RPMI7951 (cell line): ENCODE measurements at places on chromosomes 2 and 18. TPM values are rescaled to one million over a fixed set of nuclear protein-coding genes. Genes with fewer than 3 reads are reported as not detected.

The WNT6 gene
- total RNA-seq: 3.4 and 4.2 TPM in 2 replicates

- DNase-seq: peak; percentile 53
Measured at GRCh38 chr2:181807526-181807925, 84.0 kb upstream of the ITPRID2 start.

DNA sequence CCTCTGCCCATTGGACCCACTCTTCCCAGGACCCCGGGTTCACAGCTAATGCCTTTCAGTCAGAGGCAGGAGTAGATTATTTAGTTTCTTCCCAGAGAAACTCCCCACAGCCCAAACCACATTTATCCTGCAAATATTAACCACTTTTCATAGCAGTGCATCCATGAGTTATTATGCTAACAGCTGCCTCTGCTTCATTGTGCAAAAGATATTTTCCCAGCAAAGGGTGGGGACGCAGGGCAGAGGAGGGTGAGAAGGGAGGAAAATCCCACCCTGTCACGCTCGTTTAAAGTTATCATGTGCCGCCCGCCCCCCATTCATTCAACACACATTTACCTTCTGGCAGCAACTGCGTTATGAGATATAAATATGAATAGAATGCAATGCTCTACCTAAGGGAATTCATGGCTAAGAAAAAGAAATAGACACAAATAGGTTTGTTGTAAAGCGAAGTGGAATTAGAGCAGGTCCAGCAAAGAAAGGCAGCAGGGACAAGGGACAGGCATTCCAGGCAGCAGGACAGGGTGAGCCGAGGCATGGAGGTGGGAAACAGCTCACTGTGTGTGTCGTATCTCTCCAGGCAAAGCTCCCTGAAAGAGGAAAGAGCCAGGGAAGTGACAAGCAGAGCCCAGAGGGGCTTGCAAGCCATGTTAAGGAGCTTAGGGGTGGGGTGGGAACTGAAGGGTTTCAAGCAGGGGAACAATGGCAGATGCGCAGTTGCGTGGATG is 46.3 kb upstream of the LTBP1 start:
- no peak for DNase-seq

DNA sequence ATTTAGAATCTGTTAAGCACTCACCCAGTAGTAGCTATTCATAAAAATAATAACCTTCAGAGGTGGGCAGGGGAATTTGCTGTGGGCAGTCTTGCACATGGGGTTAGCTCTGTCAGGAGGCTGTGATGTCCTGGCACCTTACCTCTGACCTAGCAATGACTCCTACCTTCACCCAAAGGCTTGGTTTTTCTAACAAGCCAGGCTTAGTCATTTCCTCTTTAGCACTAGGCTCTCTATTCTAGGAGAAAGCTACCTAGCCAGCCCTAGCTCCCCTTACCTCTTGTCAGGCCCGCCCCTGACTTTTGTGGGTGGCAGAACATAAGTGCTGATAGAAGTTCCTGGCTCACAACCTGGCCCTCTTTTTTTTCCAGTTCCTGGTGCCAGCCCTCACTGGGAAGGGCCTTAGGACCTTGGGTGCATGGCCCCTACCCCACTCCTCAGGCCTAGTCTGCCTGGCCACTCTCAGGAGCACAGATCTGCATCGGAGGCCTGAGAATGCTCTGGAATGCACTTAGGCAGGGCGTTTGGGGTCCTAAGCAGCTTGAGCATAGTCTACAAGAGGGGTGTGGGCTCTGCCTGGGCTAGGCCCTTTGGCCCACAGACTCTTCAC is 17.7 kb downstream of the CPLX4 start:
- no peak for DNase-seq

DNA sequence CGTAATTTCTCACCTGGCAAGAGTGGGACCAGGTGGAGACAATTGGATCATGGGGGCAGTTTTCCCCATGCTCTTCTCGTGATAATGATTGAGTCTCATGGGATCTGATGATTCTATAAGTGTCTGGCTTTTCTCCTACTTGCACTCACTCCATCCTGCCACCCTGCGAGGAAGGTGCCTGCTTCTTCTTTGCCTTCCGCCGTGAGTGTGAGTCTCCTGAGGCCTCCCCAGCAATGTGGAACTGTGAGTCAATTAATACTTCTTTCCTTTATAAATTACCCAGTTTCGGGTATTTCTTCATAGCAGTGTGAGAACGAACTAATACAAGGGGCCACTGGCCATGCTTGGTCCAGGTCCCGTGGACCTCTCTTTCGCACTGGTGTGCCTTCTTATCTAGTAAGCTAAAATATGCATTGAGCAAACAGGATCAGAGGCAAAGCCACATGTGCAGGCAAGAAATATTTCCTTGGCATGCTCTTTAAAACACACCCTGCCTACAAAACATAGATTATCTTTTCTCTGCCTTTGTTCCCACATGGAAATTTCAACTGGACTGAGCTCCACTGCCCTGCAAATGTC is 821.1 kb downstream of the TRIB2 start:
- DNase-seq: no peak

- no peak for DNase-seq
Measured at GRCh38 chr2:35708411-35708923, 647.1 kb upstream of the CRIM1 start.

GRCh38 chr2:72112981-72113846 is 34.4 kb downstream of the CYP26B1 start:
- DNase-seq: peak; percentile 39

DNA sequence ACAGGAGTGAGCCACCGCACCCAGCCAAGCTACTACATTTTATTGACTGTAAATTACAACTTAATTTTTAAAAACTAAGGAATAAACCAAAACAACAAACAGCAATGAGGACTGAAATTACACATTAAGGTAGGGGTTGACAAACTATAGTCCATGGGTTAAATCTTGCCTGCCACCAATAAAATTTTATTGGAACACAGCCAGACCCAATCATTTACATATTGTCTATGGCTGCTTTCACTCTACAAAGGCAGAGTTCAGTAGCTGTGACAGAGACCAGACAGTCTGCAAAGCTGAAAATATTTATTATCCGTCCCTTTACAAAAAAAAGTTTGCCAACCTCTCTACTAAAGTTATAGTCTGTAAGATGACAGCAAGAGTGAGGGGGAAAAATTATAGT is 24.3 kb upstream of the UGP2 start:
- DNase-seq: no peak

The CD302 gene
- 16.6 and 22.5 TPM in 2 replicates for total RNA-seq

The DLX2 gene
- total RNA-seq: 0.72 and 1.3 TPM in 2 replicates

- DNase-seq: no peak
Measured at GRCh38 chr2:112584891-112585250, 462 bp downstream of the CHCHD5 start.

DNA sequence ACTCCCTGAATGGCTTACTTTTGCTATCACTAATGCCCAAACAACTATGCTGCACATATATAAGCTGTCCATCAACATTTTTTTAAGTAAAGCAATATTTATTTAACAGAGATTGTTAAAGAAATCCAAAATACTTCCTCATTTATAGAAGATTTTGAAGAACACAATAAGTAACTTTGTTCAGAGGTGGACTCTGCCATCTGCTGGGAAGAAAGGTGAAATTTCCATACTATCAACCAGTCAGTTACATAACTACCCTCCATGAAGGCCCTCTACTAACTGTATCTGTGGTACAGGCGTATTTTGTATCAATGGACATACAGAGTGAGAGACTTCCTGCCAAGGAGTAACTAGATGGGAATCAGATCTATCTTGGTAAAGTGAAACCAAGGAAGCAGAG is 106.0 kb downstream of the DTNB start:
- peak; percentile 59 for DNase-seq

DNA sequence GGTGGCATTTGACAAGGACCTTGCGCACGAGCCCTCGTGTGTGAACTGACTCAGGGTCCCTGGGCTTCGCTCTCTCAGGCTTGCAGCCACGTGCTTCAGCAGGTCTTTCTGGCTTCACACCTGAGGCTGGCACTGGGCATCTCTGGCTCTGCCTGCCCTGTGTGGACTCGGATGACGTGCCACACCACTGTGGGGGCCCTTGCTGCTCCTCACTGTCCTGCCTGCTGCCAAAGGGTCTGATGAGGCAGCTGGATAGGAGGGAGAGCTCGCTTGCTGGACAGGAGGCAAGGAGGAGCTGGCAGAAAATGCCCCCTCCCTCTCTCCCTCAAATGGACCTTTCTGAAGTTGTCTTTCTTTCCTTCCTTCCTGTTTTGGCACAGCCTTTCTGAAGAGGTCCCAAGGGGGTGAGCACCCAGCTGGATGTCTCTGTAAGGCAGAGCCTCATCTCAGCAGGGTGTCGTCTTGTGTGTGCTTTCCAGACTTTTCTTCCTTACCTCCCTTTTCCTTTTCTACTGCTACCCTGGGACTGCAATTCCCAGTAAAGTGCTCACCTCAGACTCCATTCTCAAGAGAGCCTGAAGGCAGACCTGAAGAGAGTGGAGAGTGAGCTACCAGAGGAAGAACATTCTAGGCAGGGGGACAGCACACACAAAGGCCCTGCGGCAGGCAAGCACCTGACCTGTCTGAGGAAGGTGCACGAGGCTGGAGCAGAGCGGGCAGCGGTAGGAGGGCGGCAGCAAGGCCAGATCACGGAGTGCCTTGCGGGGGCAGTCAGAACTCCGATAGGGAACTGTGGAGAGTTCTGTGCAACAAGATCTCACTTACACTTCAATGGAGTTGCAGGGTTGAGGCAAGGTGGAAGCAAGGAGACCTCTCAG is 5.3 kb downstream of the PER2 start:
- DNase-seq: no peak

DNA sequence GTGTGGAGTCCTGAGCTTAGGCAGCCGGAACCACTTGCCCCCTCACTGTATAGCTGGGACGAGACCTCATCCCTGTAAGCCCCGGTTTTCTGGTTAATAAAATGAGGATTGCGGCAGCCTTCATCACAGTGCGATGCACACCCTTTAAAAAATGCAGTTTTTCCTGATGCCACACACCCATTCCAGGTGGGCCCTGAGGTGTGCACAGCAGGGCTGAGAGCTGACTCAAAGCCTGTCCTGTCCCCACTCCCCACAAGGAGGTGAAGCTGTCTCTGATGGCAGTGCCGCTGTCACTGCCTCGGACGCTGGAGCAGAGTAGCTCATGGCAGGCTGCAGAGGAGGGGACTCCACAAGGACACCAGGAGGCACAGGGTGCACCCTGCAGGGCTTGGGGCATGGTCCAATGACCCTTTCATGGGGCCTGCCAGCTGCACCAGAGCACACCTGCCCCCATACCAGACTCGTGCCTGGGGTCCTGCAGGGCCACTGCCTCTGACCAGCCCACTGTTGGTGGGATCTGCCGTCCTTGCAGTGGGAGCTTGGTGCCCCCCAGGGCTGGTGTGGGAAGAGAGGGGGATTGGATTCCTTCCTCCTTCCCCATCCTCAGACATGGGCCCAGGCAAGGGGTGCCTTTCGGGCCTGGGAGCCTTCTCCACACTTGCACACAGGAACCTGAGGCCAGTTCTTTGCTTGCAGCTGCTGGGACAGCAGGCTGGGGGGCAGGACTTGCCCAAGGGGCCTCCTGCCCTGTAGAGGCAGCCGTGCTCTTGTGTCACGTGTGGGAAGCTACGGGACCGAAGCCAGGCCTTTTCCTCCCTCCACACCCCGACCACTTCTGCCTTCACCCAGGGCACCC is 22.8 kb downstream of the GPC1 start:
- no peak for DNase-seq

DNA sequence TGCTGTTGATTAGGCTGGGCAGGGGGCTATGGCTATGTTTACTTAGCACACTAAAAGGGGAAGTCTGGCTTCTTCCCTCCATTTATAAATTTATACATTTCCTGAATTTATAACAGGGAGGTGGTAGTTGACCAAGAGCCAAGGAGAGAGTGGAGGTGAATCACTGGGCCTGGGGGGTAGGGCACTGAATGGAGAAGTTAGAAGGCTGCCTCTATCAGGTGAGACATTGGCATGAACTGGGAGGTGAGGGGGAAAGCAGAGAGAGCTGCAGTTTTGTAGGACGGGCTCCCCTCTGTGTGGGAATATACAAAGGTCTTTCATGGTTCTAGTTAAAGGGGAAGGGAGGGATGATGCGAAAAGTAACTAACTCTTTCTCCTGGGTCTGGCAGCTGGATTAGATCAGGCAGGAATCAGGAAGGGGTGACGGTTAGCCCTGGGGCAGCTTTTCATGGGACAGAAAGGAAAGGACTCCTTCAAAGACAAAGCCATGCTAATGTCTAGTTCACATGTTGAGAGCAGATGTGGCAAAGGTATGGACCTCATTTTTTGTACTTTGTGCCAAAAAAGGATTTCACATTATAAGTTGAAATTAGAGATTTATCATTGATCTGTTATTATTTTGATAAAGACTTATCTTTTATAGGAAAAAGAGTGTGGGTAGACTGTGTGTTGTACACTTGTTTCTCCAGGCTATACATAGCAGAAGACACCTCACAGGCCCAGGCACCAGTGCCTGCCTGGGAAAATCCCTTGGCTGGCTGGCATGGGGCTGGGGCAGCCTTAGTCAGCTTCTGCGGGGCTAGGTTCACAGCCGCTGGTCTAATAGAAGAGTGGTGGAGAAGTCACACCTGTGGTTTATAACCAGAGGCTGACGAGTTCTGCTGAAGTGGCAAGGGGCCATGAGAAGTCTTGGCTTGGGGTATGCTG is 158.7 kb downstream of the CLIP4 start:
- peak; percentile 69 for DNase-seq

- no peak for DNase-seq
Measured at GRCh38 chr2:148525130-148525529, 119.4 kb upstream of the EPC2 start.
